Activated naive CD4-positive, alpha-beta T cell treated with anti-CD3 and anti-CD28 coated beads, Interleukin-2, amount 10 ng/mL, durations not matched to agents 7 days and 5 days (primary cell): ENCODE measurements at places on chromosomes 7 and 10.

- no peak for DNase-seq
Observed at GRCh38 chr7:20185988-20186387, 31.2 kb downstream of the MACC1 start.

DNA sequence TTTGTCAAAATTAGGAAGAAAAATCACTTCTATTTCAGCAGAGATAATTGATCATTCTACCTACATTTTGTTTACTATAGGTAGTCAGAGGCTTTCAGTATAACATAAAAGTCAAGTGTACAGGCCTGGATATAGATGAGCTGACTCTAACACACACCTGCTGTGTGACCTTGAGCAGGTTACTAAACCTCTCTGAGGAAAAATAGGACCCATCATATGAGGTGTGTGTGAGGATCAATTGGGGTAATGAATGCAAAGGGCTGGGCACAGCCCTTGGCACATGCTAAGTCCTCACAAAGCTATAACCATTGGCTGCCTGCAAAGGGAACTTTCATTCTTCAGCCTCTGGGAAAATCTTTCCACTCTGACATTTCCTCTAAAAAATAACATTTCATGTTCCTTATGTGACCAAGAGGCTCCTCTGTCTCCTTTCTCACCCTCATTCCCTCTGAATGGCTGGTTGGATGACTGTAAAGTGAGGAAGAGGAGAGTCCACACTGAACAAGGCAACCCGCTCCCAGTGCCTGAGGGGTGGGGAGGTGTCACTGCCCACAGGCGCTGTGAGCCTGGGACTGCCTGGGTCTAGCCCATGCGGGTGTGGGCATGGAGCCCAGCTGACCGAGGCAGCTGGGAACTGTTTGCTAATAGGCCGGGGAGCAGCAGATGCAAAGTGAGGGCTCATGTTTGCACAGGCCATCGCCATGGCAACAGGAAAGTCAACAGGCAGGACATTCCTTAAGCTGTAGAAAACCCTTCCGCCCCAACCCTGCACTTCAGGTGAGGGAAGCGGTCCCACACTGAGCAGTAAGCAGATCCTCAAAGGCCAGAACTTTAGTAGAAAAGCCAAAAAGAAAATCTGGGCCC is 36.8 kb downstream of the MYOF start:
- no peak for DNase-seq

DNA sequence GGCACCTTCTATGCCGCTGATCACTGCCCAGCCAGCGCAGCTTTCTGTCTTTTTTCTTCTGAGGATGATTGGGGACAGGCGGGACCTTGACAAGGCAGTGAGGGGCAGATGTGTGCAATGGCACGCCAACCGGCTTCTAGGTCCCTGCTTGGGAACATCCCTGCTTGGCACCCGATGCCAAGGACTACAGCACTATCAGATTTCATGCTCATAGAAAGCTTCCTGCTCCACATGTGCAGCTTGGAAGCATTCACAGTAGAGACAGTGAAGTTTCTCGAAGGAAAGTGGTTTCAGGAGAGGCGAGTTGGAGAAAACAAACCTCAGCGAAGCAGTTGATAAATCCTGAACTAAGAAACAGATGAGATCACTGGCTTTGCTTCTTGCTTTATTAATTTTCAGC is 267.5 kb upstream of the HABP2 start:
- DNase-seq = no peak

- DNase-seq = no peak
Observed at GRCh38 chr10:122154545-122155366, 116.3 kb upstream of the BTBD16 start.

GRCh38 chr7:14407246-14408015 is 418.0 kb upstream of the ETV1 start:
- DNase-seq = no peak

DNA sequence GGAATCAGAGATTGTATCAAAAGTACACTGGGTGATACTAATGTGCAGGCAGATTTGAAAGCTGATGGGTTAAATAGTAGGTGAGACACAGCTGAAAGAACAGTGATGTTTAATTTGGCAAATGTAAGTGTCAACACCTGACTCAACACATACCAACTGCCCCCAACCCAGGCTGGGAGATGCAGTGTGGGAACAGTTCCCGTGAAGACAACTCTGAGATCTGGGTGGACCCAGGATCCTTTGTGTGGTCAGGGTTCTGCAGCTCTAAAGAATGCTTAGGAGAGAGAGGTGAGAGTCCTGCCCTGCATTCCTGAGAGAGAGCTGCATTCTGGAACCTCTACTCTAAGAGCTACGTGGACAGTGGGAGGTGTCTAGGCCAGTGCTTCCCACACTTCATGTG is 479.7 kb downstream of the RPS24 start:
- DNase-seq = no peak

- DNase-seq = no peak
Observed at GRCh38 chr10:108319434-108320222, 1155.1 kb upstream of the SORCS1 start.

DNA sequence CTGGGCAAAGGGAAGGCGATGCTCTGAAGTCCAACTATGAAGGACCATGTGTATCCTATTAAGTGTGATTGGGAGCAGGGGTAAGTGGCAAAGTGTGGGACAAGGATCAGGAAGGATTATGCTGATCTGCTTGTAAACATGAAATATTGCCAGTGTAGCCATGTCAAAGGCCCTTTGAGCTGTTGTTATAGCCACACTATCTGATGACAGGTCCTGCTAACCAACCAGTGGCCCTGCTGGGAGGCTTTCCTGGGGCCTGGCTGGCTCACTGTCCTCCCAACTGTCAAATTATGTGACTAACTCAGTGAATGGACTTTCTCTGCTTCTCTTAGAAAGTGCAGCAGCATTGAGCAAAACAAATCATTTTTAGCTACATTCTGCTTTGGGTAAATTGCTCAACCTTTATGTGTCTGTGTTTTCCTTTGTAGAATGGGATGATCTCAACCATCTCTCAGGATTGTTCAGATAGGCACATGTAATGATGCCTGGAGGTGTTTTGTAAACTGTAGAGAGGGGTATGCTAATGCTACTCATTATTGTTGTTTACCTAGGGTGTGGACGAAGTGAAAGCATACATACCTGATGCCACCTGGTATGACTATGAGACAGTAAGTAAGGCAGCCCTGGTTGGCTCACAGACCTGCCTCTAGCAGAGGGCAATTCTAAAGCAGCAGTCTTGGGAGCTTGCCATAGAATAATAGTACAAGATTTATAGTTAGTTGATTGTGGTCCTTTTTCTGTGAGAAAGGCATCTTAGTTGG is 47.4 kb downstream of the MGAM2 start:
- no peak for DNase-seq

GRCh38 chr7:157751406-157751805 is 414.6 kb downstream of the DNAJB6 start:
- DNase-seq = peak; percentile 5

- DNase-seq = no peak
Observed at GRCh38 chr10:97000487-97001182, 168.5 kb downstream of the LCOR start.

DNA sequence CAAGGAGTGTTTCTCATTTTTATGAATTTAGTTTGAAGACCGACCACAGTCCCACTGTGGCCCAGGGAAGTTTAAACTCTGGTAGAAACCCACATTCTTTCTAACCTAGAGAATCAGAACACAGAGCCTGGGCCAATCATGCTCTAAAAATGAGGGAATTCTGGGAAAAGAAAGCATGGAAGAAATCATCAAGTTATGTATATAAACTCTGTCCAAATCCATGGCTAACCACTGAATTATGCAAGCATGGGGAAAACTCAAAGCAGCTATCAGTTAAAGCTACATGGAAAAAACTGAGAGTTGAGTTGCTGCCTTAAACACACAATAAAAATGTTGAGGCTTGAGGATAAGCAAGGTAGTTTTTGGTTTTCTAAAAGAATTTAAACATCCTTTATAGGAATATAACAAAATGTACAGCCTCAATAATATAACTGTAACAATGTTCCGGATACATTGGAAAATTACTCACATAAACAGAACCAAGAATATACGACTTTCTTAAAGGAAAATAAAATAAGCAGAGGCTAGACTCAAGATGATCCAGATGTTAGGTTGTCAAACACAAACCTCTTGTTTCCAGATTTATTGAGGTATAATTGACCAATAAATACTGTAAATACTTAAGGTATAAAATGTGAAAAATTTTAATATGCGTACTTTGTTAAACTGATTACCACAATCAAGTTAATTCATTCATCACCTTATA is 311.2 kb upstream of the GNAI1 start:
- no peak for DNase-seq

- no peak for DNase-seq
Observed at GRCh38 chr10:120783867-120784266, 67.3 kb upstream of the WDR11 start.

DNA sequence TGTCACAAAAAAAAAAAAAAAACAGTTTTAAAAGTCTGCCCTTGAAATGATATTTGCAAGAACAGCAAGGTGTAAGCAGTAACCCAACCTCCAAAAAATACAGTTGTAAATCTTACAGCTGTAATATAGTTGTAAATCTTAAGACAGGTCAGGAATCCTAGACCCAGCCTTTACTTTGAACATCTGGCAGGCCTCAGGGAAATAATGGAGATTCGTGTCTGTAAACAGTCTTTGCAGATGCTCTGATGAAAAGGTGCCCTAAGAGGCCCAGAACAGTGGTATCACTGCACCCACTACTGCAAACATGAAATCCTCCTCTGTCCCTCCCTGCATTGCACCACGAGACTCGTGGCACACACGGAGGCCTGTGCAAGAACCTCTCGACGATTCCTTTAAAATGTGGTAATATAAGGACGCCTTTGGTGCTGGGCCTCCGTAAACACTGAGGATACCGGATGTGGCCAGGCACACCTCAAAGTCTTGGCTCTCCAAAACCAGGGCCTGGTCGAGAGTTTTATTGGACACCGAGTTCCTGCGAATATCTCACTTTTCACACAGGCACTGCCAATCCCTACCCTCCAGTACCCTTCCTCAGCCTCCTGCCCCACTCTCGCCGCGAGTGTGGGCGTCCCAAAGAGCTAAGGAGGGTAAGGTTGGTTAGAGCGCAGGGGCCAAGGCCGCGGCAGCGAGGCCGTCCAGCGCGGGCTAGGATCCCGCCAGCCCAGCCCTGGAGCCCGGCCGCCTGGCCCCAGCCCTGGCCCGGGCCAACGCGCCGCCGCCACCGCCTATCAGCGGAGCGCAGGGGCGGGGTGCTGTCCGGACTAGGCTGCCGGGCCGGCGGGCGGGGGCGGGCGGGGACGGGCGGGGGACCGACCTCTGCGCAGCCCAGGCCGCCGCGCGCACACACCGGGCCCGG is at the start of gene REEP3:
TSS of gene REEP3 (plus strand) at position 902 of the 916 bp plus-strand sequence. CDS start 145 bp downstream, outside the sequence.
- DNase-seq = peak; percentile 72

GRCh38 chr7:24334012-24334411 is 50.0 kb downstream of the NPY start:
- DNase-seq = no peak

DNA sequence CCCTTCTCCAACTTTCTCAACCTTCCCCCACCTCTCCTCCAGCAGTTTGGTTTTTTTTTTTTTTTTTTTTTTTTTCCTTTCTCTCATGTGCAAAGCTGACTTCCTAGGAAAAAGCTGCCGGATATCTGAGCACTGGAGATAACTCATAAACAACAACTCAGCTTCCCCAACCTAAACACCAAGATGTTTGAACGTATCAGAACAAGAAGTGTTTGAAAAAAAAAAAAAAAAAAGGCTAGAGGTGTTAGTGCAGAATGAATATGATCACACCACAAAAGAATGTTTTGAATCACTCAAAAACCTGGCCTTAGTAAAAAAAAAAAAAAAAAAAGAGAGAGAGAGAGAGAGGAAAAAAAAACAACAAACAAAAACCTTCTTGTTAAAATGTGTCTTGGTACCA is 11.2 kb downstream of the GATA3 start:
- DNase-seq = no peak

DNA sequence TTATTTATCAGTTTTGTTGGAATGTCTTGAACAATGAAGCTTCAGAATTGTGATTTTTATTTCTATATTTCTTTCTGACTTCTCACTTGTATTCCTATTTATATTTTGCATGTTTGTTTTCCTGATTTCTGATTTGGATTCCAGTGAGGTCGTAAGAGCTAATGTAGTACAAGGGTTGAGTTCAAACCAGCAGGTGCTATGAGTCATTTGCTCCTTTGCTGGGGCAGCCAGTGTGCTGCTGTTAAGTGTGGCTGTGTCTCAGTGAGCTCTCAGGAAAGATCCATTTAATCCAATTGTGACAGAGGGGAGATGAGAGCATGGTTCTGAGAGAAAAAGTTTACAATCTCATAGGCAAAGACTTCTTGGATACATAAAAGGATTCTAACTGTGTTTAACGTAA is 48.6 kb downstream of the MCU start:
- DNase-seq = no peak

GRCh38 chr7:86939197-86939814 is 120.1 kb downstream of the ELAPOR2 start:
- DNase-seq = peak; percentile 44

DNA sequence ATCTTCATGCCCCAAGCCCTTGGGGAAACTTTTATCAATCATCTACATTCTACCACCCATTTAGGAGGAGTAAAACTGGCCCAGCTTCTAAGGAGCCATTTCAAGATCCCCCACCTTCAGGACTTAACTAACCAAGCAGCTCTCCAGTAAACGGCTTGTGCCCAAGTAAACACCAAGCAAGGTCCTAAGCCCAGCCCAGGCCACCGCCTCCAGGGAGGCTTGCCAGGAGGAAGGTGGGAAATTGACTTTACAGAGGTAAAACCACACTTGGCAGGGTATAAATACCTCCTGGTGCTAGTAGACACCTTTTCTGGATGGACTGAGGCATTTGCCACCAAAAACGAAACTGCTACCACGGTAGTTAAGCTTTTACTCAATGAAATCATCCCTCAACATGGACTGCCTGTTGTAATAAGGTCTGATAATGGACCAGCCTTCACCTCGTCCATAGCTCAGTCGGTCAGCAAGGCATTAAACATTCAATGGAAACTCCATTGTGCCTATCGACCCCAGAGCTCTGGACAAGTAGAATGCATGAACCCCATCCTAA is 5.6 kb downstream of the AKR1B15 start:
- no peak for DNase-seq

DNA sequence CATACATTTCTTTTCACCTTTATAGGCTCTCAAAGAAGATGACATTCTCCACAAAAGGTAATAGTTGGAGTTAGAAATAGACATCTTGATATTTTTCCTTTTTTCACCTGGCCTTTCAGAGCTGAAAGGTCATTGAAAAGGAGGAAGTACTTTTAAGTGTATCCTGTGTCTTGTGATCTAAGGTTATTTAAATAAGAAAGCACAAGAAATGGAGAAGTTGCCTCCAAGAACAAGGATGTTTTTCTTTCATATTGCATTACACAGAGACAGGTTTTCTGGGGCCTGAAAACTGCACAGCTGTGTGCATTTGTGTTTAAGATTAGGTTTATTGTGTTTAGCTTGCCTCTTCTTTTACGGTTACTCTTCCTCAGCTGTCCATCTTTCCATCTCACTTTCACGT is 103.4 kb upstream of the SEMA3D start:
- DNase-seq = no peak

GRCh38 chr10:96587264-96588059 is 650 bp upstream of the TM9SF3 start:
- no peak for DNase-seq

- no peak for DNase-seq
Observed at GRCh38 chr10:100579261-100580090, 43.7 kb downstream of the HIF1AN start.

- DNase-seq = no peak
Observed at GRCh38 chr10:129345763-129346162, 121.3 kb upstream of the MGMT start.
